ENCODE measurements at places on chromosomes 12 and 14.

GRCh38 chr12:53004178-53004577, 2.1 kb upstream of the EIF4B start:
- peak; percentile 24 for DNase-seq

GRCh38 chr12:57456145-57456700, 1.1 kb downstream of the INHBE start:
- peak; percentile 29 for DNase-seq

GRCh38 chr12:47755655-47756562, 2.8 kb downstream of the RAPGEF3 start:
- DNase-seq: no peak

GRCh38 chr14:99538275-99538674, 57.1 kb downstream of the CCNK start:
- no peak for DNase-seq

- DNase-seq: peak; percentile 89
These were observed 6.0 kb downstream of the FBXW8 start for GRCh38 chr12:116916714-116917114.

GRCh38 chr12:55743406-55744339, 751 bp downstream of the GDF11 start:
- peak; percentile 70 for DNase-seq

- DNase-seq: peak; percentile 69
These were observed 147.8 kb upstream of the KRR1 start for GRCh38 chr12:75658901-75659823.

- DNase-seq: no peak
These were observed 3.4 kb downstream of the XPOT start for GRCh38 chr12:64407342-64408223.

- peak; percentile 91 for DNase-seq
These were observed 5.8 kb upstream of the TNFRSF1A start for GRCh38 chr12:6347367-6348338.

DNA sequence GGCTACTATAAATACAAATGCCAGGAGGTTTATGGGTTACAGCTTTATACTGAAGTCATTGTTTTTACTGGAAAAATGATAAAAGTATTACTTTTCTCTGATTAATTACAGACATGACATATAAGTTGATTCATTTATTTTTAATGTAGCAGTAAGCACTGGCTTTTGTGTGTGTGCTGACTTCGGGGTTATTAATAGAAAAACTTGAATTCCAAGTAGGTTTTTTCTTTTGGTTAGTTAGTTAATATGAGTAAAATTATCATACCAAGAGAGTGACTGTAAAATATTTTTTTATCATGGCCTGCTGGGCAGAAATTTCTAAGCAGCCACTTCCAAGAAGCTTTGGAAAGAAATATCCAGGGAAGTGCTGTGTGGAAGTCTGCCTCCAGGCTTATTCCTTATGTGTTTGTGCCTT, 56.4 kb downstream of the IFT81 start:
- peak; percentile 87 for DNase-seq

DNA sequence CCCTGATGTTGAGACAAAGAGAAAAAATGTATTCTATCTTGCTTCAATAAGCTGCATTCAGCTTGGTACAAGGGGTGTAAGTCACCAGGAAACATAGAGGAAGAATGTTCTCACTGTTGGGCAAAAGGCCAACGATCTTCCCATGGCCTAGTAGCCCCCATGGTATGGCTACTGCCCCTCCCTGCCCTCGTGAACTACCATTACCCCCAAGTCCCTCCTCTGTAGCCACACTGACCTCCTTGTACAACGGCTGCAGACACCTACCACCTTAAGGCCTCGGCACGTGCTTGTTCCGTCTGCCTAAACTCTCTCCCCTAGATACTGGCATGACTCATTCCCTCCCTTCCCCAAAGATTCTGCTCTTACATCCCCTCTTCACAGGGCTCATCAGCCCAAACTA, 81.9 kb upstream of the ANO2 start:
- no peak for DNase-seq

- peak; percentile 99 for DNase-seq
These were observed 21.0 kb upstream of the SNX6 start for GRCh38 chr14:34650786-34651584.

GRCh38 chr12:128830505-128830893, 6.7 kb upstream of the SLC15A4 start:
- DNase-seq: no peak

GRCh38 chr14:99156814-99157213, 115.2 kb downstream of the BCL11B start:
- no peak for DNase-seq

DNA sequence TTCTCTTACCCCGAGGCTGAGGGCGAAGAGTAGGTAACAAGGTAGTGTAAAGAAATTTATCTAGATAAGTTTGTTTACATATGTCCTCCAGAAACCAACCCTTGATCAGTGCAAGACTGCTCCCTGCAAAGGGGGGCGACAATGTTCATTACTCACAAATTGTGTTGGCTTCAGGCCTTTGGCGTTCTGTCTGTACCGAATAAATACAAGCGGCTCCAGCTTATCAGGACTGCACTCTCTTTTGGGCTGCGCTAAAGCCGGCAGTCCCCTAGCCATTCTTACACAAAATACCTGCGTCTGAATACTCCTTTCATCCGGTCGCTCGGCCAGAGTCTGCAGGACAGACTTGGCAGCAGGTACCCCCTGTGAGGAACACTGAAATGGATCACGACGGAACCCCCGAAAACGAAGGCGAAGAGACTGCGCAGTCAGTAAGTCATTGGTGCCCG, 116.4 kb downstream of the PPHLN1 start:
- no peak for DNase-seq

DNA sequence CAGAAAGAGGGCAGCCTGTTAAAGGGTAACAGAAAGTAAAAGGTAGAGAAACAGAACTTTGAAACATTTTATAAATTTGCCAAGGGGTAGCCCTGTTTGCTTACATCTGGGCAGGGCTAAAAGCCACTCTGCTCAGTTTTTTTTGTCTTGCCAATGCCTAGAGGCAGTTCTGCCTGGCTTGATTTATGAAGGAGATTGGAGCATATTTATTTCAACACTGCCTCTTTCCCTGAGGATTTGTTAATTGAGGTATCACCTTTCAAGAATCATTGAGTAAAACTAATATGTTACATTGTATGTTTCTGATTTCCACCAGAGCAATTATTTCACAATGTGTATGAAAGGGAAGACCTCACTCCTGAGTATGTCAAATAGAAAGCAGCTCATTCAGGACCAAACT, 160.8 kb downstream of the GXYLT1 start:
- DNase-seq: no peak

DNA sequence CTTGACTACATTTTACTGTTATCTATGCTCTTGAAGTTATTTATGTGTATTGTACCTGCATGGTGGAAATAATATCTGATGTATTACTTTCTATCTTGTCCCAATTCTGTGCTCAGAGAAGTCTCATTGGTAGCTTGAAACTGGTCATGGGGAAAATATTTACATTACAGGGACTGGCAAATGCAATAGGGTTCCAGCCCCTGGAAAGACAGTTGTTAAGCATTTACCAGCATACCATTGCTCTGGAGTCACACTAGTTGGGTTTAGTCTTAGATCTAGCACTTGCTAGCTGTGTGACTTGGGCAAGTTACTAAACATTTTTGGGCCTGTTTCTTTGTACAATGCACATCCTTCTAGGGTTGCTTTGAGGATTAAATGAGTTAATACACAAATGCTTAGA, 86.3 kb upstream of the NRXN3 start:
- no peak for DNase-seq

- DNase-seq: no peak
These were observed 110.7 kb downstream of the RFLNA start for GRCh38 chr12:124405592-124405991.

GRCh38 chr14:74610866-74611649, 979 bp downstream of the LTBP2 start:
- DNase-seq: peak; percentile 51

GRCh38 chr12:7915661-7916403, 20.2 kb downstream of the SLC2A3 start:
- no peak for DNase-seq

DNA sequence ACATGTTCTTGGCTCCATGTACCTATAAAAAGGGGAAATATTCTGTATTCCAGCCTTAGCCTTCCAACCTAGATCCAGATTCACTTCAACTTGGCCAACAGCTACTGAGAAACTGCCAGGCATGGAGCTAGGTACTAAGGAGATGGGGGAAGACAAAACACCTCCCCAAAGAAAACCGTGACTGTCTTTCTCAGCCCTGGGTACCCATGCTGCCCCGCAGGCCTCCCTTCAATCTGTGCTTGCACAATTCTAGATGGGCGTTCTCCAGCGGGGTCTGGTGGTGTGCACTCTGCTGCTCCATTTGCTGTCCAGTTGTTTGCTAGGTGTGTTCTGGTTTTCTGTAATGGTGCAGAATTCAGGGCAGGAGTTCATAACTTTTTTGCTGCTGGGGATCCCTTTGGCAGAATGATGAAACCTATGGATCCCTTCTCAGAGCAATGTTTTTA, 817 bp upstream of the KRT4 start:
- DNase-seq: no peak

- no peak for DNase-seq
These were observed 112.1 kb downstream of the ADGRD1 start for GRCh38 chr12:131065801-131066200.

- no peak for DNase-seq
These were observed 31.9 kb downstream of the FBXO34 start for GRCh38 chr14:55303125-55303499.

GRCh38 chr12:132478845-132479244, 11.1 kb upstream of the FBRSL1 start:
- DNase-seq: no peak

DNA sequence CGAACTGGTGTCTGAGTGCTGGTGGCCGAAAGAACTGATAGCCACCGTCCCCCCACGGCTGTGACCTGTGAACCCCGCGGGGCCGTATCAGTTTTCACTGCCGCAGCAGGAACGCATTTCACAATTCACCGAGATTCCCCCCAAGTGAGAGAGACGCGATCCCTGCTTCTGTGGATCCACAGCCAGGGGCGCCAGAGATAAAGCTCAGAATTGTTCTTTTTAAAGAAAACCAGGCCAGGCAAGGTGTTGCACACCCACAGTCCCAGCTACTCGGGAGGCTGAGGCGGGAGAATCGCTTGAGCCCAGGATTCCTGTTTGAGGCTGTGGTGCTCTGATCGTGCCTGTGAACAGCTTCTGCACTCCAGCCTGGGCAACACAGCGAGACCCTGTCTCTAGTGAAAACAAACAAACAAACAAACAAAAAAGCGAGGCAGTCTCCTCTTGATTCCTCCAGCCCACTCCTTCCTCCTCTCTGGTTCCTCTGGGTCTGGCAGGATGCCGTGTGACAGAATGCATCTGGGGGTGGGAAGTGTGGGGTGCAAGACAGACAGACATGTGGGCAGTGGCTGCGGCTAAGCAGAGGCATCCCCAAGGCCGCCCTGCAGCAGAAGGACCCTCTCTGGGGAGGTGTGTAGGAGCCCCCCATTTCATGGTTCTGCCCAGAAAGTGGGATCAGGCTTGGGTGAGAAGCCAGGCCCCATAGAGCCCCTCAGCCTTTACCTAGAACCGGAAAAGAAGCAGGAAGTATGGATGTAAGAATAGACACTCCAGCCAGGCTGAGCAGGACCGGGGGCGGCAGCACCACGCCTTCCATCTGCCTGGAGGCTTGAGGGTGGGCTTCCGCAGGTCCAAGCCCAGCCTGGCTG, 39.2 kb upstream of the PPP1R13B start:
- no peak for DNase-seq

GRCh38 chr14:35073486-35073885, 27.4 kb downstream of the FAM177A1 start:
- no peak for DNase-seq

GRCh38 chr12:749751-750270, 2.6 kb upstream of the WNK1 start:
- DNase-seq: no peak

- no peak for DNase-seq
These were observed 56.8 kb upstream of the FAM181A start for GRCh38 chr14:93870377-93870776.

DNA sequence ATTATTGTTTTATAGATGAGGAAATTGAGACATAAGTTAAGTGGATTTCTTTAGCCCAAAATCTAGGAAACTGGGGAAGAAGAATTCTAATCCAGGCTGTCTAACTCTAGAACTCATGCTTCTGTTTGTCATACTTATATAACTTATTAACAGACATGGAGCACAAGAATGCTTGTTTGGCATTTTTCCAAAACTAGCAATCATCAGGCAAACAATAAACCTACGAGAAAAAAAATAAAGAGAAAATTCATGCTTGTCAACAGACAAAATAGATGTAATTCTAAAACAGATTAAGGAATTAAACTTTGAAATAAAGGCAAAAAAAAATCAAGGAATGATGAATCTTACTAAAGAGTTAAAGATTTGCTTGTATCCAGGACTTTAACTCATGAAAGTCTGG, 103.1 kb downstream of the METTL25 start:
- no peak for DNase-seq

DNA sequence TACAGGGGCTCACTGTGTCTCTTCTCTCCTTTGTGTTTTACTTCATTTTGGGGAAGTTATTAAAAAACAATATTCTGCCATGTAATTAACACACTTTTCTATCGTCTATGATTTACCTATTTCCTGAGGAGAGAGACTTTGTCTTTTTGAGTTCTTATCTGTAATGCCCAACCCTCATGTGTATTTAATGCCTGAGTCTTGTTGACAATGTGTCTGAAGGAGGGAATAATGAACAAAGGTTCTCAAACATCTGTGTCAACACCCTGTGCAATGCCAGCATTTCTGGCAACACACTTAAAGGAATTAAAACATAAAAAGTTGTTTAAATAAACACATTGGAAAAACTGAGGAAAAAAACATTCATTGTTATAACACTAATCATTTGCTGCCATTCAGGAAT, 147.1 kb downstream of the SLC15A5 start:
- no peak for DNase-seq

DNA sequence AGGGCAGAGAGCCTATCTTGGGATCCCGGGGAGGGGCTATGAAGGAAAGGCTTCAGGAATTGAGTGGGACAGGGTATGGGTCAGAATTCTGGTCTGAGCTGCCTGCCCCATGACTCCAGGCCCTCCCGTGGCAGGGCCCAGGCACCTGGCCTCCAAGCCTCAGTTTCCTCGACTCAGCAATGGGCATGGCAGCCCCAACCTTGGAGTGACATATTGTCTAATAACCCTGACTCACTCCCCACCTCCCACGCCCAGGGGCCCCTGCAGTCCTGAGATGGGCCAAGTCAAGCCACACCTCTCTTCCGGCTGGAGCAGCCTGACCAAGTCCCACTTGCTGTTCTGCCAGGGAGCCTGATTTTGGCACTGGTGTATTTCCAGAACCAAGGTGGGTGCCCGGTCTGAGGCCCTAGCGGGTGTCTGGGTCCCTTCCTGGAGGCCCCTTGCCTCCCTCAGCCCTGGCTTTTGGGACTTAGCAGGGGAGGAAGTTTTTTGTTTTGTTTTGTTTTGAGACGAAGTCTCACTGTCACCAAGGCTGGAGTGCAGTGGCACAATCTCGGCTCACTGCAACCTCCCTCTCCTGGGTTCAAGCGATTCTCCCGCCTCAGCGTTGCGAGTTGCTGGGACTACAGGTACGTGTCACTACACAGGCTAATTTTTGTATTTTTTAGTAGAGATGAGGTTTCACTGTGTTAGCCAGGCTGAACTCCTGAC, 40.3 kb upstream of the RCOR1 start:
- peak; percentile 71 for DNase-seq

GRCh38 chr12:91854725-91855124, 290.9 kb downstream of the BTG1 start:
- DNase-seq: no peak

Data from fibroblast of lung (primary cell).